ENCODE measurements at places on chromosomes 4 and X.

DNA sequence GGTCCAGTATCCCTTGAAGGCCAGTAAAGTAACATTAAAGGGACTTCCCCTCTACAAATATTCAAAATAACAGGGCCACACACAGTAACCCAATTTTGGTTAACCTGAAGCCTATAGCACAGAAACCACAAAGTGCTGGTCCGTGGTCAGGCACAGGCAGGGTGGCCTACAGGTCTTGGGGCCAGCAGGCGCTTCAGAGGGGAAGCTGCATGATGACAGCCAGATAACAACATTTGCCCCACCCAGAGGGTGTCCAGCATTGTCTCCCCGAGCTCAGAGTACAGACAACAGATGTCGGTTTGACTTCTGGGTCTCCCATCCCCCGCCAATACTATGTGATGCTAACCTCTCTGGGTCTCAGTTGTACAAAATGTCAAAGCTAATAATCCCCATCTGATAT is 51.1 kb downstream of the SH3KBP1 start:
- no peak for DNase-seq

- DNase-seq = no peak
Measured at GRCh38 chr4:26468977-26469376, 21.3 kb downstream of the CCKAR start.

DNA sequence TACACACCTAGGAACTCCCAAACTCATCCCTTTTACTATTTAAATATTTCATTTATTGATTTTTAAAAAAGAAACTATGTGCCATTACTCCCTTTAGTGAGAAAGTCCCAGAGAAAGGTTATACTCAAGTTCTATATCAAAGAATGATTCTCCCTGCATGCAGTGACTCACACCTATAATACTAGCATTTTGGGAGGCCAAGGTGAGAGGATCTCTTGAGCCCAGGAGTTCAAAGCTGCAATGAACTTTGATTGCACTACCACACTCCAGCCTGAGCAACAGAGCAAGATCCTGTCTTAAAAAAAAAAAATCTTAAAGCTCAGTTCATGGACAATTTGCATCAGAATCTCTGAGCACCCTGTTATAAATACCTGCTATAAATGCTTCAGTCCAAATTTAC is 9.2 kb upstream of the RBPJ start:
- no peak for DNase-seq

DNA sequence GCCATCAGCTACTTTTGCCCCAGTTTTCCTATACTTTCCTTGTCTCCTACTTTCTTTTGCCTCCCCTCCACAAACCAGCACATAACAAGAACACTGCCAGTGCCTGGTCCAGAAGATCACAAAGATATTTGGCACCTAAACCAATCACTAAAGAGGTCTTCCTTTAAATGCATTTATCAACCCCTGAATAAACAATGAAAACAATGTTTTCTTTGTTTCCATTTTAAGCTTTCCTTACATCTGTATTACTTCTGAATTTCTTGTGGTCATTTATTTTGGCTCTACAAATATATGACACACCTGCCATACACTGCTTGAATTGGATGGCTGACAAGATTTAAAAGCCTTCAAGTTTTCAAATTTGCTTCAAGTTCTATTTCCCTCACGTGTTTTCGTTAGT is 43.9 kb downstream of the MBNL3 start:
- no peak for DNase-seq

DNA sequence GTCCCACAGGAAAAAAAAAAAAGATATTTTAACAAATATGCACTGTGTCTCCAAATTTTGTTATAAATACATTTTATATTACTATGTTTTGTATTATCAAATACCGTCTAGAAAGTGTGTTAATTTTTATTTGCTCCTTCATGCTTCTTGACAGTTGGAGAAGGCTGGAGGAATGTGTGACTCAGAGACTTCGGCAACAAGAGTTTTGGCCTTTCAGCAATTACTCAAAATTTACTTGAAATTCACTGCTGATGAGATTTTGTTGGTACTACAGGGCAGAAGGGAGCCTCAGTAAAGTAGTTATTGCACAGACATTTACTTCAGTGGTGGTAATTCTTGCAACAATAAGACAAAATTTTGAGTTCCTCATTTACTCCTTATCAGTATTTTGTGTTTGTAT is 2164.0 kb downstream of the PCDH7 start:
- no peak for DNase-seq

Data from NCI-H2107 (cell line).